Spleen (tissue), 13 donors: ENCODE measurements at places on chromosomes 3 and 15. TPM values are rescaled to one million over a fixed set of nuclear protein-coding genes. Genes with fewer than 3 reads are reported as not detected.

GRCh38 chr15:77497942-77498361 lies 77.3 kb downstream of the HMG20A start:
- no peak for DNase-seq

RTP4 gene
- total RNA-seq: 14.5 TPM

- no peak for DNase-seq
Measured at GRCh38 chr3:46269556-46269955, 27.3 kb downstream of the CCR3 start.

DNA sequence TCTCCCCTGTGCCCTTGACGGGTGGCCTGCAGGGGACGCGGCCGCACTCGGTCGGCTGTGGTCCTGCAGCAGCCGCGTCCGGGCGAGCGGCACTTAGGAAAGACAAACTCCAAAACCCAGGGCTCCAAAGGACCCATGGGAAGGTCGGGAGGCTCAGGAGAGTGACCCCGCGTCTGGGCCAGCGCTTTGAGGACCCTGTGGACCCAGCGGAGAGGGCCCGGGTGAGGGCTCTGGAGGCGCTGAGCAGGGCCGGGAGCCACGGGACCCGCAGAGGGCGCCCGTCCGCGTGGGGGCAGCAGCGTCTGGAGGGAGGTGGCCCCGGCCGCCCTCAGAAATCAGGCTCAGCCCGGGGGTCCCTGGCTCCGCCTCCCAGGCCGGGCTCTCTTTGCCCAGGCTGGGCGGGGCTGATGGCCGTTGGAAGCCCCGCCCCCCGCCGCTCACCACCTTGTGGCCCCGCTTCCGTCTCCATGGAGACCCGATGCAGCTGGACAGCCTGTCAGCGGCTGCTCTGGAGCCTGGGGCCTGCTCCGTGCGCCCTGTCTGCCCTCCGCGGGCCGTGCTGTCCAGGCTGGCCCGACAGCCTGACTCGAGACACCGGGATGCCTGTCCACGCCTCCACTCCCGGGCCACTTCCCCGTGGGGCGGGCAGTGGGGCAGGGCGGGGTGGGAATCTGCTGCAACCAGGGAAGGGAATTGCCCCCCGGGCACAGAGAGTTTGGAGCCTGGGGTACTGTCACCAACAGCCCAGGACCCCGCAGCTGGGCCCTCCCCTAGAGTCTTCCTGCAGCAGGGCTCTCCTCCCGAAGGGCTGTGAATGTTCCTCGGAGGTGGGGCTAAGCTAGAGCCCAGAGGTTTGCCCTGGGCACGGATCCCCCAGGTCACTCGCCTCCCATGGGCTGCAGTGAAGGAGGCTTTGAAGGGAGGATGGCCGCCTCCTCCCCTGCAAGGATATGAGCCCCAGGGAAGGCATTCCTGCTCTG lies 34.8 kb upstream of the RPL32 start:
- no peak for DNase-seq

SERPINI2 gene
- total RNA-seq: not detected

DNA sequence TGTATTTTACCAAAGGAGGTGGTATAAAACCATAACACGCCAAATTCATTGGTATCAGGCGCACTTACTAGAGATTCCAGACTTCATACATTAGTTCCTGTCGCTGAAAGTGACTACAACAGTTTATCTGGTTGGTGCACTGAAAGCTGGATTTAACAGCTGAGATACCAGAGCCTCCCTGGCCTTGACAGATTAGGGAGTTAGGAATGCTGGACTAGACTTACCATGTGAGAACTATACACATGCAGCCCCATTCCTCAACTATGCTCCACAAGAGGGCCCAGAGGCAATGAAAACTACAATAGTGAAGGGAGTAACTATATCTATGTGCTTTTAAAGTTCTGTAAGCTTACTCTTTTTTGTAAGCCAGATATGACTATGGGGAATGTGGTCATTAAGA lies 174.4 kb downstream of the STAG1 start:
- DNase-seq: no peak

DNA sequence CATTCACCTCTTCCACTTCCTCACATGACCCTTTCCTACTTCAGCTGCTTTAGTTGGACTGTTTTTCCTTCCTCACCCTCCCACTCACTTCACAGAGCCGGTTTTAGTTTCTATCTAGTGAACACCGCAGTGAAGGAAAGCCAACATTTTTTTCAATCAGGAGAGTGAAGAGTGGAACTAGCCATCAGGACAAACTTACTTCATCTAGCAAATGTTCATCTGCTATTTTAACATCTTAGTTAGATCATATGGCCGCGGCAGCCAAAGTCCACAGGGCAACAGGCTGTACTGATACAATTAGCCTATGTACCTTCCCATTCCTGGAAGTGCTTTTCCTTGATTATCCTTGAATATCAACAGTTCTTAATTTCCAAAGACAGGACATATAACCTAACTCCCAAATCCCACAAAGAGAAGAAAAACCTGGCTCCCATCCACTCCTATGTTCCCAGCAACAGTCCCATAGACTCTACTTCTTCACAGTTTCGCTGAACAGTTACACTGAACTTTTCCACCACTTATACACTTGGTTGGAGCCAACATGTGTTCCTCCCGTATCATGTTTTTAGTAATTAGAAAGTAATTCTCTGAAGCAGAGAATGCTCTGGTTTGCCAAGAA lies 456.2 kb upstream of the THBS1 start:
- no peak for DNase-seq

- DNase-seq: peak; percentile 76
Measured at GRCh38 chr3:65342084-65342683, 654.4 kb upstream of the ADAMTS9 start.

- DNase-seq: no peak
Measured at GRCh38 chr3:98730338-98730737, 32.8 kb upstream of the ST3GAL6 start.

- no peak for DNase-seq
Measured at GRCh38 chr3:143288944-143289343, 169.4 kb downstream of the CHST2 start.

USP50 gene
- not detected for total RNA-seq

SLC12A1 gene
- not detected for total RNA-seq

RAB6B gene
- total RNA-seq: 10.0 TPM

DNA sequence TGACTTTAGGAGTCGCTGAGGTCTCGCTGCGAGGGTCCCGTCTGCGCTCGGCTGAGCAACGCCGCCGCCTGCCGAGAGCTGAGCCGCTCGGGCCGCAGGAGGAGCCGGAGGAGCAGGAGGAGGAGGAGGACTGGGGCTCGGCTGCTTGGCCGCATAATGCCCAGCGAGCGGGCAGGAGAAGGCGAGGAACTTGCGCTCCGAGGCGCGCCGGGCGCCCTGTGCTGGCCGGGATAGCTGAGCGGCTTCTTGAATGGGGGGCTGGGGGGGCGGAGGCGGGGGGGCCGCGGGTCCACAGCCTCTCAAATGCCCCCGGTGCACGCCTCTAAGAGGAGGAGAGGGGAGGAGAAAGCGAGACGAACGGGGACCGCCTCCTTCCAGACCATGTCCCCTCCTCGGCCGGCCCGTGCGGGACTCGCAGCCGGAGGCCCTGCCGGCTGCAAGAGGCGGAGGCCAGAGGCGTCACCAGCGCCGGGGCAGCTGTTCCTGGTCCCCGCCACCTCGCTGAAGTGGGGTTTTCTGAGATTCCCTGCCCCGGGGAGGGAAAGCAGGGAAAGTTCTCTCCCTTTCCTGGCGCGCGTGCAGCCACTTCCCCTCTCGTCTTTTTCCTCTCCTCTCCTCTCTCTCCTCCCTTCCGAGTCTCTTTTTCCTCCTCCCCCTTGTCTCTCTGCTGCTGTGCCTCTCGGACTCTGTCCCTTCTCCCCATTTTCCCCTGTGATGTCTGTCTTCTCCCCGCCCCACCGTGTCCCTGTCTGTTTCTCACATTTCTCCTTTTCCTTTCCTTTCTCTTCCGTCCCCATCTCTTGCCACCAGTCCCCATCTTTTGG lies at the start of gene ADAMTS9:
ADAMTS9 (minus strand) TSS at position 220 of the 824 bp plus-strand sequence. CDS start 343 bp downstream, outside the sequence.
- DNase-seq: peak; percentile 82

CDHR4 gene
- total RNA-seq: not detected

DNA sequence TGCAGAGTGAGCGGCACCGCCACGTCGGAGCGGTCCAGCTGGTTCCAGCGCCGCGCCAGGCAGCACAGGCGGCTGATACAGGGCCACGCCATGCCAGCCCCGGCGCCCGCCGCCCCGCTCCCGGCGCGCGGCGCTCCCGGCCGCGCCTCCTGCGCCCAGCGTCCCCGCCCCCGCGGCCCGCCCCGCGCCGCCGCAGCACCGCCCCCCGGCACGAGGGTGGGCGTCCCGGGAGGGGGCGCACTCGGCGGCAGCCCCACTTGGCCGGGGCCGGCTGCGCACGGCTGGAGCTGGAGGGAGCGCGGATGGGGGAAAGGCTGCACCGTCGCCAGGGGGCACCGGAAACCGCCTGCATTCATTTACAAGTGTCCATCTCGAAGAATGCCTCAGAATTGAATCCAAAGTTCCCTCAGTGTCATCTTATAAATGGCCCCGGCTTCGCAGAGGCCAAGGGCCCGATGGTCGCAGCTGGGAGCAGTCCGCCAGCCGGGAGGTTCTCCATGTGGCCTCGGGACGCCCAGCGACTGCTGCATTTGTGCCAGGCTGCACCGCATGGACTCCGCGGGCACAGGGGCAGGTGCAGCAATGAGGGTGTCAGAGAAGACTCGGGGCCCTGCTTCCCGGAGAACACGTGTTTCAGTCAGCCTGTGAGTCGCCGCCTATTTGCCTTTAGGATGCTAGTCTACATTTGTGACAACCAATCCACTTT lies at the start of gene MAP6D1:
MAP6D1 (minus strand) TSS at position 122 of the 706 bp plus-strand sequence; CDS start at position 92, 30 bp downstream.
- peak; percentile 84 for DNase-seq

GRCh38 chr3:170560717-170561382 lies 25.0 kb downstream of the SLC7A14 start:
- no peak for DNase-seq

DNA sequence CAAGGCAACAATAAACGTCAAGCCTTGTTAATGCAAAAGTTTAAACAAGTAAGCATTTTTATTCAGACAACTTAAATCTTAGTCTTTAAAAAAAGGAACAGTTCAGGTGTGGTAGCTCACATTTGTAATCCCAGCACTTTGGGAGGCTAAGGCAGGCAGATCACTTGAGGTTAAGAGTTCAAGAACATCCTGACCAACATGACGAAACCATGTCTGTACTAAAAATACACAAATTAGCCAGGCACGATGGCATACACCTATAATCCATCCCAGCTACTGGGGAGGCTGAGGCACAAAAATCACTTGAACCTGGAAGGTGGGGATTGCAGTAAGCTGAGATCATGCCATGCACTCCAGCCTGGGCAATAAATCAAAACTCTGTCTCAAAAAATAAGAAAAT lies 19.9 kb downstream of the ZBTB20 start:
- DNase-seq: no peak

UNC45A gene
- 59.5 TPM for total RNA-seq

CAPN3 gene
- 14.6 TPM for total RNA-seq

DNA sequence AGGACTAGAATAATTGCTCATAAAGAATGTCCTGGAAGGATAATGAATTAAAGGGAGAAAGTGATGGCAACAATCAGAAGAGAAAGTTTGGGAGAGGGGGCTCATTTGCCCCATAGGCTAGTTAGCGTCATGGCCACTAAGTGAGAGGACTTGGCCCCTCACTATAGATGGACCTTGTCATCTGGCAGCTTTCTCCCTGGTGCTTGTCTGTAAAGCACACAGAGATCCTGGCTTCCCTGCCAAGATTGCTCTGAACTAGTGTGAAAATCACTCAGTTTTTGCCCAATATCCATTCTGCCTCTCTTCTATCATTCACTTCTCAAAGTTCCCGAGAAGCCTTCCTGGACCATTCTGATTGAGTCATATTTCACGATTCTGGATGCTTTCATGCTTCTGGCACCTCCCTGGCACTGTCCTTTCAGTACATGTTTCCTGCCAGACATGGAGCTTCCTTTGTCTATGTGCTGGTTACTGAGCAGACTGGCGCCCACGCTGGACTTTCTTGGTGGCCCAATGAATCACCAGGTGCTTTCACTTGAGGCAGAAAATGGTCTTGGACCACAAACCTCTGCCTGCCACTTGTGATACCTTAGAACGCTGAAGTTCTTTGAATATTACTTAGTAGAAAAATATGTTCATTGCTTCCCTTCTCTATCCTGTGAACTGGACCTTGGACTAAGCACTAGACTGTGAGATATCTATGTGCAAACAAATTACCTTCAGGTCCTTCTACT lies 709.6 kb upstream of the CFAP20DC start:
- no peak for DNase-seq

GRCh38 chr3:196378146-196378841 lies 40.1 kb upstream of the TM4SF19 start:
- no peak for DNase-seq

PATL2 gene
- 17.0 TPM for total RNA-seq
